ENCODE measurements at places on chromosomes 2 and 18. TPM values are rescaled to one million over a fixed set of nuclear protein-coding genes. Genes with fewer than 3 reads are reported as not detected.

DNA sequence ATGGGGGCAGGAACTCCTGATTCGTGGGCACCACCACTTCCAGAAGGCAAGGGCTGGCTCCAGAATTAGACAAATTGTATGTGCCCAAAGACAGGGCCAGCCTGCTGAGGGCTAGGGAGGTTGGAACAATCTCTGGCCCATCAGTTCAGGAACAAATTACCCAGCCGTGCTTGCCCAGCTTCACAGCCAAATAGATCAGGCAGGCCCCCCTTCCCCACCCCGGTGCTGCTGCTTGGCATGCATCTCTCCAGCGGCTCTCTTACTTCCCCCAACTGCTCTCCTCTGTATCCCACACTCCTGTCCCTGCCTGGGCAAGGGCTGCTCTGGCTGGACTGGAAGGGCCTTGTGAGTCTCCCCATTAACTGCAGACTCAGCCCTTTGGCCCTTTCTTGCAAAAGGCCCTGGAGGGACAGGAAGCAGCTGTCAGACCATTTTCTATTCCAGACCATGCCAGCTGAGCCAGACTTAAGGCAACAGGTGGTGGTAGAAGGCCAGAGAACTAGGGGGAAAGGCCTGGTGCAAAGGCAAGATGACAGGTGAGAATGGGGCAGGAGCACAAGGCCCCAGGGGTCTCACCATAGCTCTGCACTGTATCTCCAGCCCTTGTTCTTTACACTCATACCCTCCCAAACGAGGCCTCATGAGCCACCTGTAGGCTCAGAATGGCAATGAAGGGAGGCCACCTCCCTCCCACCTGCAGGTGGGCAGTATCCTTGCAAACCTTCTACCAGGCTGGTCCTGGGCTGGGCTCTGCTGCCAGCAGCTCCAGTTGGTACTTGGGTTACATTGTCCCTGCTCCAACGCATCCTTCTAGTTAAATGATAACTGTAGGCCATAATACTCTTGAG, 30.7 kb upstream of the ACAA2 start:
- no peak for DNase-seq

- no peak for DNase-seq
These were observed 111.7 kb downstream of the BCL11A start for GRCh38 chr2:60441800-60442199.

GRCh38 chr18:9827211-9827792, 58.5 kb upstream of the TXNDC2 start:
- no peak for DNase-seq

DNA sequence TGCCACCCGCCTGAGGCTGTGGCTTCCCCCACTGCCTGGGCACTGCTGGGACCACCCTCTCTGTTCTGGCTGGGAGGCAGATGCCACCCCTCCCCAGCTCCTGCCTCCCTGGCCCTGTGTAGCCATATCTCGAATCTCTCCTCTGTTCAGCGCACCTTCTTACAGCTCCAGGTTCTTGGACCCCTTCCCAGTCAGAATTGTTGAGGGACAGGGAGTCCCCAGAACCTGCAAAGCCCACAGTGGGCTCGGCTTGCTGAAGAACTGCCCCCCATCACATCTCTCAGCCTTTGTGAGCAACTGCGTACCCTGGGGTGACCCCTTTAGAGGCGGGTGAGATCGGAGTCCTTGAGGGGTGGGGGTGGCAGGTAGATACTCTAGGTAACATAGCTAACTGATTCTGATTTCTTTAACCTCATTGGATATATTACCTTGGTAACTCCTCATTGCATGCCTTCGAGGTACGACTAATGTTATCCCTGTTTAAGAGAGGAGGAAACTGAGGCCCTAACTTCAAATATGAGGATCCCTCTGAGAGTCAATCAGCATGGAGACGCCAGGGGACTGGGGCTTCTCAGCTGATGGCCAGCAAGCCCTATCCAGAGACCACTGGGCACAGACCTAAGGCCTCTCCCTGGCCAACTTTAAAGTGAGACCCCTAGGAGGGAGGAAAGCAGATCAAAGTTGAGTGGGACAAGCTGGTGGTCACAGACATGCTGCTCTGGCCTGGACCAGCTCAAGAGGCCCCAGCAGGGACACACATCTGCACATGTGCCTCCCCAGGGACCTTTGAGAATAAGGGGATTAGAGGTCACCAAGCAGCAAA, 101.3 kb downstream of the CAPN13 start:
- DNase-seq, result no peak

GRCh38 chr2:75166491-75166890, 32.8 kb downstream of the TACR1 start:
- no peak for DNase-seq

DNA sequence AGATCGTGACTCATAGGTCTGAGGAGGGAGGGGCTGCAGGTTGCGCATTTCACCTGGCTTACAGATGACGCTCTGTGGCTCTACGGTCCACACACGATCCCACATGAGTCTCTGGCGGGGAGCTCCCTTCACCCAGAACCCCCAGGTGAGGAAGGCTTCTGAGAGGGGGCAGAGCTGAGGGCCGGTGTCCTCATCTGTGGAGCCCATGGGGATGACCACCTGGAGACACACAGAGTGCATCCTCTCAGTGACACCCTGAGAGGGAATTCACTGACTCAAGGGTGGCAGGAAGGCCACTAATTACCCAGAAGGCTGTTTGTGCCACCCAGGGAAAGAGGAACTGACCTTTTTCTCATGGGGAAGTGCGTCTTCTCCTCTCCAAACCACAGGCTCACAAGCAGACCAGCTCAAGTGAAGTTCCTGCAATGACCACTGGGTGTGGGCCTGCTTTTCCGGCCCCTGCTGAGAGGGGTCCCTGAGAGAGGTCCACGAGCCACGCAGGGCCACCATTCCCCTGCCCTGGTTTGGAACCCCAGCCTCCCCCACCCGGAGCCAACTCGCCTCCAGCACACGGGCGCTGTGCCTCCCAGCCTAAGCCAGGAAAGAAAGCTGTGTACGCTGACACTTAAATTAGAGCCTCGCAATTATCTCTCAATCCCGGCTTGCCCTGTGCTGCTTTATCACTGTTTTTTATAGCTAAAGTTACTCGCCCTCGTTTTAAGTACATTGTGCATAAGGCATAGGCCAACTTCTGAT, 114.1 kb downstream of the BCL11A start:
- peak; percentile 69 for DNase-seq

DNA sequence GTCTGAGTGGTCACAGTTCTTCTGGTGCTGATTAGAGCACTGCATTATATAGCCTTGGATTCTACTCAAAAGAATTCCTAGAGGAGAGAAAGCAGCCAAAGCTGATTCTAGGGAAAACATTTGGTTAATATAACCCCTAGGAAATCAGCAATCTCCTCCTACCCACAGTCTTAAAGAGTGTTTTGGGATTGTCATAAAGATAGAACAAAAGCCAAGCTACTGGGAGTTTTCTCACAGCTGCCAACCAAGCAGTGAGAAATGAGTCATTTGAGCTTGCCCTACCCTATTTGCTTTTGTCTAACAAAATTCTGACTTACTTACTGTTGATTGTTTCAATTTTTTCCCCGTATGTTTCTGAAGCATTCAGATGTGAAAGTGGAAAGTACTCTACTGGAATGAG, 469.3 kb downstream of the PLCL1 start:
- DNase-seq, result no peak

DNA sequence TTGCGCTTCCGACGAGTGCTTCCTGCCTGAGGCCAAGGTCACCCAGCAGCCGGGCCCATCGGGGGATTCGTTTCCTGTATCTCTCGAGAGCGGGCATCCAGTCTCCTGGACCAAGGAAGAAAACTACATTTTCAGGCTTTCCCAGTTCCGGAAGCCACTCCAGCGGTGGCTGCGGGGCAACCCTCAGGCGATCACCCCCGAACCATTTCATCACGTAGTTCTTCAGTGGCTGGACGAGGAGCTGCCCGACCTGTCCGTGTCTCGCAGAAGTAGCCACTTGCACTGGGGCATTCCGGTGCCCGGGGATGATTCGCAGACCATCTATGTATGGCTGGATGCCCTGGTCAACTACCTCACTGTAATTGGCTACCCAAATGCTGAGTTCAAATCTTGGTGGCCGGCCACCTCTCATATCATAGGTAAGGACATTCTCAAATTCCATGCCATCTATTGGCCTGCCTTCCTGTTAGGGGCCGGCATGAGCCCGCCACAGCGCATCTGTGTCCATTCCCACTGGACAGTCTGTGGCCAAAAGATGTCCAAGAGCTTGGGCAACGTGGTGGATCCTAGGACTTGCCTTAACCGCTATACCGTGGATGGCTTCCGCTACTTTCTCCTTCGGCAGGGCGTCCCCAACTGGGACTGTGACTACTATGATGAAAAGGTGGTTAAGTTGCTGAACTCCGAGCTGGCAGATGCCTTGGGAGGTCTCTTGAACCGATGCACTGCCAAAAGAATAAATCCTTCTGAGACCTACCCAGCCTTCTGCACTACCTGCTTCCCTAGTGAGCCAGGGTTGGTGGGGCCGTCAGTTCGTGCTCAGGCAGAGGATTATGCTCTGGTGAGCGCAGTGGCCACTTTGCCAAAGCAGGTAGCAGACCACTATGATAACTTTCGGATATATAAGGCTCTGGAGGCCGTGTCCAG, 1.0 kb downstream of the MARS2 start:
- no peak for DNase-seq

GRCh38 chr18:55166260-55166598, 207.0 kb upstream of the CCDC68 start:
- DNase-seq, result no peak

Gene CAMKMT
- 16.0 TPM for total RNA-seq

DNA sequence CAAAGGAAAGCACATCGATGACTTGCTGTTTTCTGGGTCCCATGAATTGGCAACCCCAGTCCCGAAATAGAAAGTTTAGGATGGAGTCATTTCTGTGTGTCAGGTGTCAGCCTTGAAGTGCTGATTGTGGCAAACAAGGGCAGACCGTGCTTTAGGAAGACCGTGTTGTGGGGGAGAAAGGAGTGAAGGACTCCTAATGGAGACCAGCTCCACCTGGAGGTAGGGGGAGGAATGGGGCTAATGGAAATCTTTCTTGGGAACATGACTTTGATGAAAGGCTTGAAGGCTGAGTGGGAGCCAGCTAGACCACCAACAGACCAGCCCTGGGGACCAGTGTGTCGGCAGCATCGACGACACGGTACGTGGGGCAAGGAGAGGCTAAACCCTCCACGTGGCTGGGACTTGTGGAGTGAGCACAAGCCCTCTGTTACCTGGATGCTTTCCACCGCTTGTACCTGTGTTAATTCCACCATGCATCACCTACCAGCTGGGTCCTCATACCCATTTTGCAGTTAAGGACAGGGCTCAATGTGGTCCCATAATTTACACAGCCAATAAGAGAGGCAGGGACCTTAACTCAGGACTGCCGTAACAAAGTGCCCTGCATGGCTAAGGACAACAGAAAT, 104.2 kb downstream of the SH3BP4 start:
- DNase-seq, result no peak

DNA sequence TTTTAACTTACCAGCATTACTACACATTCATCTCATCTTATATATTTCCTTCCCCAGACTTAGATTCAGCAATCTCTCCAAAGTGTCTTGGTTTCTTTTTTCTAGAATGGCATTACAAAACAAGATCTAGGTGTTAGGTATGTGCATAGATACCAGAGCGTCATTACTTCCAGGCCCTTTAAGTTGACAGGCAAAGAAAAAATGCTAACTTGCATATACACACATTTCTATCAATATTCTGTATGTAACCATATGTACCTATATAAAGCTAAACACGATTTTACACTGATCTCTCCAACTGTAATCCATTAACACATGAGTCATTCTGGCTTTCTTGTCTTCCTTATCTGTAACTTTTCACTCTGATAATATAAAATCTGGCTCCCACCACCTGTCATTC, 503.8 kb upstream of the NRXN1 start:
- no peak for DNase-seq

- DNase-seq, result no peak
These were observed 93.9 kb downstream of the DGKD start for GRCh38 chr2:233448220-233448559.

Data from mucosa of descending colon (tissue), 3 donors.